ENCODE measurements at places on chromosomes 2 and 18.

- no peak for DNase-seq
These were observed 285.4 kb upstream of the CDH20 start for GRCh38 chr18:61047794-61048193.

GRCh38 chr18:58359218-58359617 is 269.7 kb downstream of the ALPK2 start:
- no peak for DNase-seq

- DNase-seq, result no peak
These were observed 27.0 kb downstream of the GAD1 start for GRCh38 chr2:170843656-170844055.

GRCh38 chr18:48924630-48925490 is 25.9 kb downstream of the SMAD7 start:
- DNase-seq, result no peak

- no peak for DNase-seq
These were observed 136.2 kb downstream of the RGPD3 start for GRCh38 chr2:106332054-106332453.

- DNase-seq, result no peak
These were observed 186.3 kb upstream of the SMAD7 start for GRCh38 chr18:49137093-49137492.
